ENCODE measurements at places on chromosomes 11 and 22.

- DNase-seq: no peak
Observed at GRCh38 chr22:47232753-47233152, 470.3 kb downstream of the TBC1D22A start.

GRCh38 chr11:72738199-72739141 lies 13.7 kb downstream of the ARAP1 start:
- peak; percentile 89 for DNase-seq

DNA sequence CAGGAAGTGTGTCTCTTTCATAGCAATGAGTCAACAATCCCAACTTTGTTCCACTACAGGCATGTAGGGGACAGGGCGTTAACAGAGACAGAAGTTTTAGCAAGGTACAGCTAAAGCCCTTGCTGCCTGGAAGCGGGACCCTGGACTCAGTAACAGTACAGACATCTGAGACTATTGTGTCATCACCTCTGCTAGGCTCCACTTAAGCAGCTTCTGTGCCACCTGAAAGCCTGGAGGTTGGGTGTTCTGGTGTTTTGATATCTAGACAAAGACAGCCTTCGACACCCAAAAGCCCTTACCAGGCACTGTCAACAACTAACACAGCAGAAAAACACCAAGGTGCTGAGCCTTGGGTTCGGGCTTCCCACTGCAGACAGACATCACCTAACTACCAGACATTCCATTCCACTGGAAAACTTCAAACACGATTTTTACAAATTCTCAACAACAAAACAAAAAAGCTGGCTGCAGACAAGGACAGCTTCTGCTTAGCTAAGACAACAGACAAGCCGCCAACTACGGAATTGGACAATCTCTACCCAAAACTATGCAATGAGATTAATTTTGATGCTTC lies 20.6 kb upstream of the CHST1 start:
- no peak for DNase-seq

DNA sequence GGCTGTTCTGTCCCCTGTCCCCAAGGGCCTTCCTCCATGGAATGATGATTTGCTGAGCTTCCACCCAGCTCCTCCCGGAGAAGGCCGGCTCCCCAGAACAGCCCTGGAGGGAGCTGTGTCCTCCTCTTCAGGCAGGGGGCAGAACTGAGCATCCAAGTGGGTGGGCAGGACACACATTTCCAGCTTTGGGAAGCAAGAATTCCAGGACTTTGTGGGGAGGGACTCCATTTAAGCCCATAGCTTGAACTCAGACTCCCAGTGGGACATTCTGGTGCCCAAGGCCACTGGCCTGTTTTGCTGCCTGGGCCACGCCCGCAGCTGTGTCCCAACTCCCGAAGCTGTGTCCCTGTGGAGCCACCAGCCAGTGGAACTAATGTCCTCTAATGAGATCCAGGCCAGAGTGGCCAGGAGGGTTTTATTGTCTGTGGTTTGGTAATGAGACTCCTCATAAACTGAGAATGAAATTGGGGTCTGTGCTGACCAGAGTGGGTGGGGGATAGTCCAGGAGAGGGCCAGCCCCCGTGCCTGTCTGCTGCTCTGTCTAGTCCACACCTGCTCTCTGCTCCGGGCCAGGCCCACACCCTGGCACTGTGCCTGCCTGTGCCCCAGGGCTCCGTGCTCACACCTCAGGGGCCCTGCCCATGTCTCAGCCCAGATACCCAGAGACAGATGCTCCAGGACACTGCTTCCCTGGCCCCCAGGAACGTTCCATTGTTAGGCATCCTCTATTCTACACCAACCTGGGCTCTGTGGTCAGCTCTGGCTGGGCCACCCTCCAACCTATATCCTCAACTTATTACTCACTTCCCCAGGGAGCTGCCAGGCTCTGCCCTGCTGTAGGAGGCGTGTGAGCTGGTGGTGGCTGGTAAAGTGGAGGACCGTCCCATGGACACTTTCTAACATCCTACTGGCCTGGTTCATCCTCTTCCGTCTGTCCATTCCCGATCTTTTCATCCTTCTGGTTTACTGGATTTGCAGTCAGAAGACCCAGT lies 7.6 kb downstream of the NECTIN1 start:
- peak; percentile 77 for DNase-seq

DNA sequence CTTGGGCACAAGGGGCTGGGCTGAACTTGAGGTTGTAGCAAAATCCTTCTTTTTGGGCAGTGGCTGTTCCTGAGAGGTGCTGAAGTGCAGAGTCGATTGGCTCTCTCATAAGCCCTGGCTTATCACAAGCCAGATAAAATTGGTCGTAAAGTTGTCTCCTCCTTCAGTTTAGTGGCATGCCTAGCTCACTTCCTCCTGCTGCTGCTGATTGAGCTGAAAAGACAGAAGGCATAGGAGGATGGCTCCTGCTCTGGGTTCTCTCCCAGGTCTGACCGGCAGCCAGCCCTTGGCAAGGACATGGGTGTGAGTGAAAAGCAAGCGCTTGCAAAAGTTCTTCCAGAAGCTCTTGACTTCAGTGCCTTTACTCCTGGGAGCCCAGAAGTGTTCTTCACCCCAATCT lies 83.9 kb downstream of the LDLRAD3 start:
- no peak for DNase-seq

GRCh38 chr22:38655519-38656255 lies 505 bp downstream of the FAM227A start:
- no peak for DNase-seq

DNA sequence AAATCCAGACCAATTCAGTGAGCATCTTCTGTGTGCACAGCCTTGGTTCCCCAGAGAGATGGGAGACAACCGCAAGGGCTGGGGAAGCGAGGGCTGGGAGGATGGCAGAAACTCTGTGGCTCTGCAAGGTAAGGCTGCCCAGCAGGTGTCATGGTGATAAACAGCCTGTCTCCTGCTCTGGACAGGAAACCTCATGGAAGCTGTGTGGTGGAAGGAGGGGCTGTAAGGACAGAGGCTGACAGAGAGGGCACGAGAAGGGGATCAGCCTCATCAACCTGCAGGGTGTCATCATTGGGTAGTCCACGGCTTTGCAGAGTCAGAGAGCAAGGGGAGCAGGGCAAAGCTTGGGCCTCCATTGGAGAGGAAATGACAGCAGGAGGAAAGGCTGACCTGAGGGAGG lies 138.4 kb upstream of the CADM1 start:
- DNase-seq: no peak

GRCh38 chr22:45221201-45221600 lies 19.5 kb downstream of the KIAA0930 start:
- no peak for DNase-seq

DNA sequence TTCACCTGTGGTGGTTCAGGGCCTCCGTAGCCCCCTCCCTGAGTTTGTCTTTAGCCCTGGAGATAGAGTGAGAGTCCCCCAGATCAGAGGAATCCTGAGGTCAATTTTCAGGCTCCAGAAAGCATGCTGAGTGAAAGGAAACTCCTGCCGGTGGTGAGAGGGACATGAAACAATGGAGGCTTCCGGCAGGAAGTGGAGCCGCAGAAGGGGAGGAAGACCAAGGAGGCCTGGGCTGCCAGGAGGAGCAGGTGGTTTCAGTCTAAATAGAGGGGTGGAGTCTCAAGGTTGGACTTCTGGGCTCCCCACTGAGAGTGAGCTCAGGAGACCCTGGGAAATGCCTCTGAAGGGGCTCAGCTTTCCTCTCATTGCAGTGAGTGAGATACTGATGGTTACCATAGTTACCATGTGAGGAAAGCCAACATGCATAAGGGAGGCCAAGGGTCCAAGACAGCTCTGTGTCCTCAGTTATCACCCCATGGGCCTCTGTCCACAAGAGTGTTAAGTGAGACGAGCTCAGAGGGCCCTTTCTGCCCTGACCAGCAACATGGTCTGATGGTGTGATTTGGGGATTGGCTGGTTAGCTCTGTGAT lies 10.7 kb downstream of the SLCO2B1 start:
- DNase-seq: no peak

GRCh38 chr11:2694495-2694894 lies 5.3 kb downstream of the KCNQ1OT1 start:
- DNase-seq: no peak

DNA sequence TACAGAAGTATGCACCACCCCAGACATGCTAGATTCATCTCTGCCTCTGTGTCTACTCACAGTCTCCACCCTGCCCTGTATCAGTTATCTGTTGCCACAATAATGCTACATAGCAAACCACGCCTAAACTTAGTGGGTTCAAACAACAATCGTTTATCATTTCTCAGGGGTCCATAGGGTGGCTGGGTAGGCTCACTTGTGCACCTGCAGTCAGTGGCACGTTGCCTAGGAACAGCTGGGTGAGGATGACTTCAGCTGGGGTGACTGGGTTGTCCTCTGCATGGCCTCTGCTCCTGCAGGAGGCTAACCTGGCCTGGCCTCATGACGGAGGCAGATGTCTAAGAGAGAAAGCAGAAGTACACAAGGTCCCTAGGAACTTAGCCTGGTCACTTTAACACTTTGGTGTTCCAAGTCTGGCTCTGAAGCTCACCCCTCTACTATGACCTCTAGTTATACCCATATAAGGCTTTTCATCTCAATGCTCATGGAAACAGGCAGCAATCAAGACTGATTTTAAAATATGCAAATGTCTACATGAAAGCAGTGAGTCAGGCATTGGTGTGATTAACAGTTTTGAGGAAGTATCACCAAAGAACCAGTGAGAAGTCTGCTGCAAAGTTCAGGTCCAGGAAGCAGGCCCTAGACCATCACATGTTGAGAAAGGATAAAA lies 10.7 kb downstream of the OLFML1 start:
- no peak for DNase-seq

- no peak for DNase-seq
Observed at GRCh38 chr11:67616431-67617242, 9.9 kb downstream of the NDUFV1 start.

DNA sequence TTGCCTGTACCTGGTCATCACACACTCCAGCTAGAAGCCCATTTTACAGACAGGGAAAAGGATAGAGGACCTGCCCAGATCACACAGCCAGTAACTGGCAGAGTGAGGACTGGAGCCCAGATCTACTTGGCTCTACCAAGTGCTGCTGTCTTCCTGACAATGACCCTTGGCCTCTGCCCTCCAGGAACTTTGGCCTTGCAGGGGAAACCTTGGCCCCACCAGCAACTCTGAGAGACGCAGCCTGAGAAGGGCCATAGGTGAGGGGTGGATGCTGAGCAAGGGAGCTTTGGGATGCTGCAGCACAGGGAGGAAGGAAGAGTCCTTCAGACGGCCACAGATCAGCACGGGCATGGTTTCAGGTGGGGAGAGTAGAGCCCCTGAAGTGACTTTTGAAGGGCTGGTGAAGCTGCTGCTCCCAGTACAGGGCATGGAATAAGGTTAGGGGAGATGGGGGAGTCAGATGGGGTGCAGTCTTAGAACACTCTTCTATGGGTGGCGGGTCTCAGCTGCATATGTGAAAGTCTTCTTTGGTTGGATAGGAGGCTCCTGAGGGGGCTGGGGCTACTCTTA lies 2.0 kb upstream of the CAPN5 start:
- no peak for DNase-seq
